ENCODE measurements at places on chromosomes 11 and 22.

GRCh38 chr22:43491737-43492136 lies 79.9 kb downstream of the MPPED1 start:
- no peak for DNase-seq

GRCh38 chr11:111851636-111852035 lies 19.7 kb downstream of the ALG9 start:
- DNase-seq, result no peak

GRCh38 chr11:76978818-76979217 lies 55.4 kb upstream of the B3GNT6 start:
- DNase-seq, result no peak

GRCh38 chr11:73635721-73636120 lies 10.7 kb upstream of the PLEKHB1 start:
- no peak for DNase-seq

DNA sequence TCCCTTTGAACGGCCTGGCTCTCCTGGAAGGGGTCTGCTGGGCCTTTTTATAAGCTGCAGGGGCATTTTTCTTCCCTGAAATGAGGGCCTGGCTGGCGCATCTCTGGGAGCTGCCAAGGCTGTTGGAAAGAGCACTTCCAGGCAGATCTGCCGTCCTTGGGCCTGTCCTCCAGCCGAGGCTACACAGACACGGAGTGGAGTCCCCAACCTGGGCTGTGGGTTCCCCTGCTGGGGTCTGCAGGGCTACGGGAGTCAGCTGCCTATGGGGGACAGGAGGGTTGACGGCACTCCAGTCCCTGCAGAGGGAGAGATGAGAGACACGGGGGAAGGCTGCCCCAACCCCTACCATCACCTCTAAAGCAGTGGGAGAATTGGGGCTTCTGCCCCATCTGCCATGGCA lies 606.6 kb downstream of the TBC1D22A start:
- no peak for DNase-seq

DNA sequence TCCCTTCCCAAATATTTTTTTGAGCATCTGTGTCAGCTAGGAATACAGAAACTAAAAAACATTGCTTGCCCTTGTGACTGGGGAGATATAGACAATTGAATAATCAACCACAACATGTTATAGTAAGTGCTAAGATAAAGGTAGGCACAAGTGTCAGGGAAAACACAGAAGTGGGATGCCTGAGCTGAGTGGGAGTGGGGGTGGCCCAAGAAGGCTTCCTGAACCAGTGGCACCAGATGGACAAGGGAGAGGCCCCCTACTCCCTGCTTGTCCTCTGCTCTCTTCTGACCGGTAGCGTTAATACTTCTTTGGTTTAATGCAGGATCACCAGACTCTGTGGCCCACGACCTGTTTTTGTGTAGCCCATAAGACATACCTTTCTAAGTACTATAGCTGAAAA lies 48.8 kb downstream of the PACS1 start:
- DNase-seq, result no peak

- DNase-seq, result no peak
These were observed 240.1 kb downstream of the CASP12 start for GRCh38 chr11:104658177-104658576.

DNA sequence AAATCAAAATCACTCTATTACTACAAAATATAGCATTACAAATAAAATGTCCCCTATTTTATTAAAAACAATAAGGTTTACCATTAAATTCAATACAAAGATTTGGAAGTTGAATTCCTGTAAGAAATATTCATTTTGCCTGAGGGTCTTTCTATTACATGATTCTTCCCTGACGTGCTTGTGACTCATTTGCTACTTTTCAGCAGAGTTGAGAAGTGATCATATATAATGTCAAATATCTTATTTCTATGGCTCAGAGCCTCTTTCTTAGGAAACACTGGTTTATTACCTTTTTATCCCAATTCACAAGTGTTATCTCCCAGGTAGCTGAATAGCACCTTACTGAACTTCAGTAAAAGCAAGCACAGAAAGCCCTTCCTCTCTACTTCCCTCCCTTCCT lies 65.2 kb upstream of the CNTN5 start:
- no peak for DNase-seq

DNA sequence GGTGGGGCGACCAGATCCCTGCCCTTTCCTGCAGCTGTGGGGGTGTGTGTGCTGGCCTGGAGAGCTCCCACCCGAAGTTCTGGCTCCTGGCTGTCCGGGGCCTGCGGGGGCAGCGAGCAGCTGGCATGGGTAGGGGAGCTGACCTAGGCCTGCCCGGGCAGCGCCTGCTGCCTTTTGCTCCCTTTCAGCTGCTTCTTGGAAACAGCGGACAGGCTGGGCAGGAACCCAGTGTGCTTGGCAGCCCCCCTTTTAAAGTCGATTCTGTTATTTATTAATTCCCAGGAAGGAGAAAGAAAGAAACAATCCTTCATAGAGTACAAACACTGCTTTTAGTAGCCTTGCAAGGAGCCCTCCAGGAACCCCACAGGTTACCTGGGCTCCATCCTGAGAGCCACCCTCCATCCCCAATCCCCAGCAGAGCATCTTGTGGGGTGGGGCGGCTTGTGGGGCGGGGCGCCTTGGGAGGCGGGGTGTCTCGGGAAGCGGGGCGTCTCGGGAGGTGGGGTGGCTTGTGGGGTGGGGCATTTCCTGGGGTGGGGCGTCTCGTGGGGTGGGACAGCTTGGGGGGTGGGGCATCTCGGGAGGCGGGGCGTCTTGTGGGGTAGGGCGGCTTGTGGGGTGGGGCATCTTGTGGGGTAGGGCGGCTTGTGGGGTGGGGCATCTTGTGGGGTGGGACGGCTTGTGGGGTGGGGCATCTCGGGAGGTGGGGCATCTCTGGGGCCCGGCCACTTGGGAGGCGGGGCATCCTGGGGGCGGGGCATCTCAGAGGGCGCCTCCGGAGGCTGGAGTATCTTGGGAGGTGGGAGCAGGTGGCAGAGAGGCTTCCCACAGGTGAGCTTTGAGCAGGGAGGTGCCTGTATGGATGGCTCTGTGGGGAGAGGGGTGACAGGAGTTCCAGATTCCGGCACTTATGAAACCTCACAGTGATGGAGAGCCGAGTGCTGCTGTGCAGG lies 7.0 kb downstream of the CD81 start:
- peak; percentile 71 for DNase-seq

DNA sequence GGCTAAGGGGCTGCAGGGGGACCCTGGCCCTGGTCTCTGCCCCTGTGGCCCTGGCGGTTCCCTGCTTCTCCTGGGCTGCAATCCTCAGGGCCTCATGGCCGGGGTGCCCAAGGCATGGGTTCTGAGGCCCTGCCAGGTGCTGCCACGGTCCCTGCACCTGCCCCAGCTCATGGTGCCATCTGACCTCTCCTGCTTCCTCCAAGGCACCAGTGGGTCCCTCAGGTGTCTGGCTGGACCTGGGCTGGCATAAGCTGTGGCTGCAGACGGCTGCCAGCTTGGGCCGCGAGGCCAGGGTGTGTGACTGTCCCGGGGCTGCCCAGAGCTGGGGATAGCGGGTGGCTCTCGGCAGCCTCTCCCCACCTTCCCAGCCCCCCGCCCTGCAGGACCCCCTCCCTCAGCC lies 2.0 kb downstream of the INS start:
- DNase-seq, result no peak

- no peak for DNase-seq
These were observed 1277.2 kb downstream of the JRKL start for GRCh38 chr11:97667057-97667456.

DNA sequence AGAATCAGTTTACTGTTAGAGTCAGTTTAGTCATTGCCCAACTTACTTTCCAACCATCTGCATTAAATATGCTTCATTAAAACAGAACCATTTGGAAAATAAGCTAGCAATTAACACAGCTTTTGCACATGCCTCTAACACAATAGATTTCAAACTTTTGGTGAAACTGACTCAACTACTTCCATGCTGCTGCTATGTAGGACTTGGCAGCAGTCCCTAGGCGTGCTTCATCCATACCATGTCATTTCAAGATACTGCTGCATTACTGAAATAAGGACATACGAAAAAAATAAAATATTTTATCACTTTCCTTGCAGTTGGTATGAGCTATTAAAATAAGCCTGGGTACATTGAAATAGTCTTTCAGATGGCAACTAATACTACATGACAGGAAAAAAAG lies 65.5 kb upstream of the SOX6 start:
- DNase-seq, result no peak

DNA sequence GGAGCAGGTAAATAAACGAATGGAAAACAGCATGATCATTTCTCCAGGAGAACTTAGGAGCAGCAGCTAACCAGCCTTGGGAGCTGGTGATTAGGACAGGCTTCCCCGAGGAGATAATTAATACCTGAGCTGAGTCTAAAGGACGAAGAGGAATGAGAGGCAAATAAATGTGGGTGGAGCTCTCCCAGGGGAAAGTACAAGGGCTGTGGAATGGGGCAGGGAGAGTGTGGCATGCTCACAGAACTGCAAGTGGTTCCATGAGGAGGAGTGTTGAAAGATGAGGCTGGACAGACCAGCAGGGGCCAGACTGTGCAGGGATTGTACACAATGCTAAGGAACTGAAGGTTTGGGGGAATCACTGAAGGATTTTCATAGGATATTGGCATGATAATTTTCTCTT lies 14.2 kb upstream of the TLCD5 start:
- no peak for DNase-seq

- no peak for DNase-seq
These were observed 7.3 kb upstream of the TBX1 start for GRCh38 chr22:19753090-19753842.

DNA sequence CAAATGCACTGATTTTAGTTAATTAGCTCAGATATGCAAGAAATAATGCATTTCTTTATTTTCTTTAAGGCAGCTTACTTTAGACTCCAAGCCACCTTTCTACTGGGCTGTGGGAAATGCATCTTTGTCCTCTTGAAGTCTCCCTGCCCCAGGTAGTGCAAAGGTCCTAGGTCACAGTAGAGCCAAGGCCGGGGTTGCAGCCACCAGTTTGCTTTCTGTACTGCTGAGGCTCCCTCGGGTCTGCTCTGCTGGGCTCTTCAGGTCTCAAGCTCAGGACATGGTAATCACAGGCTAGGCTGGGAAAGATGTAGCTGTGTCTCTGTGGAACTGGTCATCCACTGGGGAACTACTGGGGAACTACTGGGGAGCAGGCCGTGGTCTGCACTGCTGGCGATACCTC lies 25.4 kb upstream of the THY1 start:
- DNase-seq, result no peak

DNA sequence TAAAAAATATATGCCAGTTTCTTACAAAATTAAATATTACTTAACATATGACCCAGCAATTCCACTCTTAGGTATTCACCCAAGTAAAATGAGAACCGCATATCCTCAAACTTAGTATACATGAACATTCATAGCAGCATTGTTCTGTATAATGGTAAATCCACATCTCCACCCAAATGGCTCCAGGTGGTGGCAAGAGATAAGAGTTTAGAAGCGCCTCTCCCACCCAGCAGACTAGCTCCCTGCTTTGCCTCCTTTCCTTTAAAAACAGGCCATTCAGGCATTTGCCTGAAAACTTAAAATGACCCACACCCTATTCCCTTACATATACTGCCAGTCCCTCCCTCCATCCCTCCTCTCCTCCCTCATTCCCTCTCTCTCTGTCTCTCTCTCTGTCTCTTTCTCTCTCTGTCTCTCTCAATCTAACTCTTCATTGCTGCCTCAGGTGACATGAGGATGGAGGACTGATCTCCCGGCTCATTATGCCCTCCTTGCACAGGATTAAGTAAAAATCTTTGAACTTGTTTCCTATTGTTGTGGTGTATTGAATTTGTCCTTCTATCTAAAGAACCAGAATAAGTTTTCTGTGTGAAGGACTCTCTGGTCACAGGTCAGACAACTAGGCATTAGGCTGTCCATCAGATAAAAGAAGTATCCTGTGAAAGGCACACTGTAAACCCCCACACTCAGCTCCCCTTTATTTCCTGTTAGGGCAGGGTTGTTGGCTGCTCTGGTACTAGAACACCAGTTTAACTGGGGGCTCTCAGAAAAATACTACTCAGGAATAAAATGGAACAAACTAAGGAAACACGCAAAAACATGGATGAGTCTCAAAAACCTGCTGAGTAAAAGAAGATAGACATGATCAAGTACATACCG lies 48.3 kb downstream of the RRP8 start:
- no peak for DNase-seq

DNA sequence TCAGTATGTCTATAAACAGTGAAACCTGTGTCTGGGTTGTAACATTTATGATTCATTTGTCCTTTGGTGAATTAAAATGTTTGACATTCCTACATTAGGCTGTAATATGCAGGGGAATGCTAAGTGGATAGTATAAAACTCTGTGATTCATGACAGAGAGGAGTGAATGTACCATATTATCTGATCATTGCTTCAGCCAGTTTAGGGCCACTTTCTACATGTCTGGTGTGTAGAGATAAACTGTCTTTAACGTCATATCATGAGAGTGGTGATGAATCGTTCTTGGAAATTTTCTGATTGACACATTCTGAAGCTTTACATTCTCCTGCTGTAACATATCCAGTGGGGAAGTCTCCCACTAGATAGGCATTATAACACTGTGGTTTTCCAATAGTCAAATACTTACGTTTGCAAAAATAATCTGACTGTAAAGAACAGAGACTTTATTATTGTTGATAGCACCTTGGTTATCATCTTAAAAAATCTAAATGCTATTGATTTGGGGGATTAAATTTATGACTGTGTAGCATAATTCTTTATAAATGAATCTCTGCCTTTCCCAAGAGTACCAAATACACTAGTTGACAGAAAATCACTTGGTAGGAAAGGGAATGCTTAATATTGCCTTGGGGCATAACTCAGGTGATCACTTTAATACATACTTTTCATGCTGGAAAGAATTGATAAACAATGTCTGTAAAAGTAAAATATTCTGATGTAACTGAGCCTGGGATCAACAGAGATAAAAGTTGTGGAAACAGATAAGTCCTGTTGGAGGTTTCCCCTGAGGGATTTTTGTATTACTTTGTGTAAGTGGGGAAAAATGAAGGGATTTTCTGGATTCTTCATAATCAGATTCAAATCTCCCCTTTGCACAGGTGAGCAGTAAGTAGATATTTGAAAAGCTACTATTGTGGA lies 427.9 kb downstream of the JRKL start:
- no peak for DNase-seq

GRCh38 chr22:49658902-49659280 lies 168.8 kb downstream of the BRD1 start:
- no peak for DNase-seq

GRCh38 chr22:35541254-35541748 lies 670 bp downstream of the RASD2 start:
- DNase-seq, result no peak

DNA sequence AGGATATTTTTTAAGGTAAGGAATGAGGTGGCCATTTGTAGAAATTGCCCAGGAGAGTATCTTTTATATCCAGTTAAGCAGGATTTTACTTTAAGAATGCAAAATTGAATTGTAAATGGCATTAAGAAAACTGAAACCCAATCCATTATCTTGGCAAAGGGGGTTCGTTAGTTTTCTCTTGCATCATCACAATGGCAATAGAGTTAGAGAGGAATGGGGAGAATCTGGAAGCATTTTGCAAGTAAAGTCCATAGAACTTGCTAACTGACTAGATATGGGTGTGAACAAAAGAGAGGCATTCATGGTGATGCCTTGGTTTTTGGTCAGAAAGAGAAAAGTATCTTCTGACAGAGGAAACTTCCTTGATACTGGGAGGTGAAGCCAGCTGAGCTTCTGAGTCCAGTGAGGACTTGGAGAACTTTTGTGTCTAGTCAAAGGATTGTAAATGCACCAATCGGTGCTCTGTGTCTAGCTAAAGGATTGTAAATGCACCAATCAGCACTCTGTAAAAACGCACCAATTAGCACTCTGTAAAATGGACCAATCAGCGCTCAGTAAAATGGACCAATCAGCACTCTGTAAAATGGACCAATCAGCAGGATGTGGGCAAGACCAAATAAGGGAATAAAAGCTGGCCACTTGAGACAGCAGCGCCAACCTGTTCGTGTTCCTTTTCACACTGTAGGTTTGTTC lies 3.6 kb upstream of the CCDC117 start:
- DNase-seq, result no peak

Measured in CD4-positive, alpha-beta T cell treated with Interleukin-1 beta for 1 hour (primary cell).